Activated CD8-positive, alpha-beta T cell treated with anti-CD3 and anti-CD28 coated beads for 36 hours (primary cell): ENCODE measurements at places on chromosomes 6 and 20. TPM values are rescaled to one million over a fixed set of nuclear protein-coding genes. Genes with fewer than 3 reads are reported as not detected.
A peak's percentile ranks its signal among the peaks of the same experiment; 100 is the strongest.

- DNase-seq: no peak
- H3K27ac ChIP-seq: no peak overlapping the region
- peaks cover 2% of the 10 kb centered on the region for H3K4me1 ChIP-seq
- H3K4me3 ChIP-seq: no peak overlapping the region
- H3K36me3 ChIP-seq: no peaks in the 10 kb centered on the region
These were observed 52.5 kb downstream of the RPS12 start for GRCh38 chr6:132866762-132867449.

Gene SH3BGRL2
- total RNA-seq: 0.70 TPM

DNA sequence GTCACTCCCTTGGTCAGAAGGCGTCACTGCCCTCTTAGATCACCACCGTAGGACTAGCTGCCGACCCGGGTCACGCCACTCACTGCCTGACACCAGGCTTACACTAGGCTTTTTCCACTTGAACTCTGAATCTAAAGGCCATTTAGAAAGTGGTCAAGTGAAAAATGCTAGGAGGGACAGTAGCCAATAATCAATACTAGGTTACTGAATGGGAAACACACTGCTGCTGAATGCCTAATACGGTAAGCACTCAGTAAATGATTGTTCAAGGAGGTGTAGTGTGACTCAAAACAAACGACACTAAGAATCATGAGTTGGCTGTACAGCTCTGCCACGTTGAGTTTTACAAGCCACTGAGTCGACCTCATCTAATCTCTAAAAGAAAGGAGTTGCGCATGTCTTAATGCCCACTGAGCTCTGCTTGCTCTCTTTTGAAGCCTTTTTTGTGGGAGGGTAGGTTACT lies 760 bp upstream of the IBTK start:
- peaks cover 11% of the 10 kb centered on the region for H3K36me3 ChIP-seq
- no peaks in the 10 kb centered on the region for H3K27me3 ChIP-seq
- peak overlapping the region; percentile 92 for H3K27ac ChIP-seq
- peak overlapping the region; percentile 97 for H3K4me3 ChIP-seq
- peak; percentile 17 for DNase-seq

Gene ARMH2
- total RNA-seq: 0.40 TPM

Gene TBC1D7
- total RNA-seq: 21.3 TPM

DNA sequence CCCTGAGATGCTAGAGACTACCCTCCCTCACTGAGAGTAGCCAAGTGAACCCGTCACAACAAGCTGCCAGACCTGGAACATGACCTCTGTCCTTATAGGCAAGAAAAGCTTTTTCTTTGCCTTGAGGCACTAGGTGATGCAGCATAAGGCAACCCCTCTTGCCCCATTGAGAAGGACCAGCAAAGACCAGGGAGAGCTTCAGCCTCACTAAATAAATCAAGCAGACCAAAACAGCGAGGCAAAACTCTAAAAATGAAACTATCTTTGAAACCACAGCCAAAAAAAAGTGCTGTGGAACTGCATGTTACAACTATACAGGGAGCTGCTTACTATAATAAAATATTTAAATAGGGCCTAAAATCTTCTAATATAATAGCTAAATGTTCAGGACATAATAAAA lies 62.6 kb upstream of the FAM83B start:
- H3K27me3 ChIP-seq: no peaks in the 10 kb centered on the region
- H3K4me1 ChIP-seq: no peaks in the 10 kb centered on the region
- H3K4me3 ChIP-seq: no peak overlapping the region
- no peaks in the 10 kb centered on the region for H3K36me3 ChIP-seq

DNA sequence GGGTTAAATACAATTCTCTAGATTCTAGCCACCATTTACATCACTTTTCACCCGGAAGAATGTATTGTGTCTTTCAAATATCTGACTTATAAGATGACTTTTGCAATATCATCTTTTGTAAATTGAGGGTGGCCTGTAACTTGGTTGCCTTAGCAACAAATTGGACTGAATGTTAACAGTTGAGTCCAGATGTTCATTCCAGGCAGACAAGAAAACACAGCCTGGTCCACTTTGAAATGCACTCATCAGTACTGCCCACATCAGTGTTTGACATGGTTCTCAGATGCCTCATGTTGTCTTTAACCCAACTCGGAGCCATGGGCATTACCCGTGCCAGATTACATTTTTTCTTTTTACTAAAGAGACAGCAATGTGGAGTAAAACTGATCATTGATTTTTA lies 781.6 kb upstream of the CHD6 start:
- H3K4me3 ChIP-seq: no peak overlapping the region
- no peak overlapping the region for H3K27ac ChIP-seq
- H3K36me3 ChIP-seq: no peaks in the 10 kb centered on the region
- no peaks in the 10 kb centered on the region for H3K4me1 ChIP-seq
- no peak for DNase-seq
- H3K27me3 ChIP-seq: no peaks in the 10 kb centered on the region

GRCh38 chr20:13041574-13042457 lies 33.0 kb downstream of the SPTLC3 start:
- H3K4me1 ChIP-seq: no peaks in the 10 kb centered on the region
- no peaks in the 10 kb centered on the region for H3K27me3 ChIP-seq
- H3K27ac ChIP-seq: no peak overlapping the region
- no peak for DNase-seq
- no peaks in the 10 kb centered on the region for H3K36me3 ChIP-seq

Gene PLCB1
- 3.1 TPM for total RNA-seq

- peaks cover 39% of the 10 kb centered on the region for H3K4me1 ChIP-seq
- peaks cover 28% of the 10 kb centered on the region for H3K36me3 ChIP-seq
- peak overlapping the region; percentile 80 for H3K4me3 ChIP-seq
- peak overlapping the region; percentile 97 for H3K27ac ChIP-seq
- H3K27me3 ChIP-seq: no peaks in the 10 kb centered on the region
These were observed 57.6 kb downstream of the FAM217A start for GRCh38 chr6:4021133-4021853.

DNA sequence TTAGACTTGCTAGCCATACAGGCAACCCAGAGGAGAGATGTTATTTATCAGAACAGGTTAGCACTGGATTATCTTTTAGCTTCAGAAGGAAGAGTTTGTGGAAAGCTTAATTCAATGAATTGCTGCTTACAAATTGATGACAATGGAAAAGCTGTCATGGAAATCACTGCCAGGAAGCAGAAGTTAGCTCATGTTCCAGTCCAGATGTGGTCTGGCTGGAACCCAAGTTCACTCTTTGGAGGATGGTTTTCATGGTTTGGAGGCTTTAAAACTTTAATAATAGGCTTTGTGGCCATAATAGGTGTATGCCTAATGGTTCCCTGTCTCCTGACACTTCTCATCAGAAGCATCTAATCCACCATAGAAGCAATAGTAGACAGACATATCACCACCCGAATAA lies 699.0 kb downstream of the PHF3 start:
- H3K27me3 ChIP-seq: no peaks in the 10 kb centered on the region
- no peak overlapping the region for H3K27ac ChIP-seq
- H3K4me1 ChIP-seq: no peaks in the 10 kb centered on the region
- no peak for DNase-seq

DNA sequence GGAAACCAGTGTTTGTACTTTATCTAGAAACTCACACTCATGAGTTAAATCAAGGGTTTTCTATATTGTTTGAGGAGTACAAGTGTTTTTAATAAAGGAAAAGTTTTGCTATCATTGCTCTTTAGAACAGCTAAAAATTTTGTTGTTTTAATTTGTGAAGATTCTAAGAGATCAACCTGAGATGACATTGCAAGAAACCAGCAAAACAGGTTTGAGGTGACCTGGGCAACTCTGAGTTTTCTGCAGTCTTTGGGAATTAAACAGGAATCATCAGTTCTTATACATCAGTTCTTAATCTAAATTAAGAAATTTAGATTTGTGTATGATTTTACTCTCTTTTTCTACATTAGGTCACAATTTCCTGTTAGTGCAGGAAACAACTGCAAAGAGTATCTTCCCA lies 114.5 kb downstream of the JAG1 start:
- H3K27ac ChIP-seq: no peak overlapping the region
- DNase-seq: no peak
- no peaks in the 10 kb centered on the region for H3K27me3 ChIP-seq

Gene CD109
- total RNA-seq: 9.5 TPM

DNA sequence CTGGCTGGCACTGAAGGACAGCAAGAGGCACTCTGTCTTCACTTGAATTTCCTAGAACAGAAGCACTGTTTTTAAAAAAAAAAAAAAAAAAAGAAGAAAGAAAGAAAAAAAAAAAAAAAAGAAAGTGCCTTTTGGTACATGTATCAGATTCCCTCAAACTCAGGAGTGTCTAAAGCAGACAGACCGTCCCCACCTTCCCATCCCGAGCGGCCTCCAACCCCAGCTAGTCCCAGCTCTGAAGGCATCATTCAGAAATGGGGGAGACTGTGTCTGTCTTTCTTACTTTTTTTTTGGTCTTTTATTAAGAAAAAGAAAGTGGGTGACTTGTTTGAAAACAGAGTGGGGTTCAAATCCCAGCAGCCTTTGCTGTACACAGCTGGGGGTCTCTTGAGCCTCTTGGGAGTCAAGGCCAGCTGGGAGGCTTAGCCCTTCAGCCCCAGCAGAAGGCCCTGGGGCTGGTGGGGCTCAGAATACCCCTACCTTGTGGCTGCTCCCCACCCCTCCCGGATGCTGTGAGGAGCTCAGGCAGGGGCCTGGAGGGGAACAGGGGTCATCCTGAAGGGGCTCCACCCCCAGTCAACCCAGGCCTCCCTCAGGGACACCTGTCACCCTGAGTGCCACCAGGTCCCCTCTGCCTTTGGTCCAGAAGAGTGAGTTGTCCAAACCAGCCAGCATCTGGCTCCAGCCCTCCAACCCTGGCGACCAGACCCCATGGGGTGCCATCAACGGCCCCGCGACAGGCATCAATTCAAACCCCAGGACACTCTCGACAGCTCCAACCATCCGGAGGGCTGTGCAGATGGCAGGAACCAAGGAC lies 128.3 kb downstream of the TAF4 start:
- no peak for DNase-seq
- no peak overlapping the region for H3K4me3 ChIP-seq
- H3K4me1 ChIP-seq: no peaks in the 10 kb centered on the region

DNA sequence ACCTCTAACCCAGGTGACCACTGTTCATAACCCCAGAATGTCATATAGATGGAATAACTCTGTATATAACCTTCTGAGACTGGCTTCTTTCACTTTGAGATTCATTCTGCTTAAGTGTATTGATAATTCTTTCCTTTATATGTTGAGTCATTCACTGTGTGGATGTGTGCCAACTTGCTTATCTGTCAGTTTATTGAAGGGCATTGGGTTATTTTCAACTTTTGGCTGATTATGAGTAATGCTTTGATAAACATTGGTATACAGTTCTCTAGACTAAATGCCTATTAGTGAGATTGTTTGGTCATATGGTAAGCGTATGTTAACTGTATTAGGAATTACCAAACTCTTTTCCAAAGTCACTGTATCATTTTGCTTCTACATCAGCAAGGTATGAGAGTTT lies 453.4 kb upstream of the SPTLC3 start:
- H3K27ac ChIP-seq: no peak overlapping the region
- H3K4me3 ChIP-seq: no peak overlapping the region
- H3K36me3 ChIP-seq: no peaks in the 10 kb centered on the region
- DNase-seq: no peak
- no peaks in the 10 kb centered on the region for H3K4me1 ChIP-seq

DNA sequence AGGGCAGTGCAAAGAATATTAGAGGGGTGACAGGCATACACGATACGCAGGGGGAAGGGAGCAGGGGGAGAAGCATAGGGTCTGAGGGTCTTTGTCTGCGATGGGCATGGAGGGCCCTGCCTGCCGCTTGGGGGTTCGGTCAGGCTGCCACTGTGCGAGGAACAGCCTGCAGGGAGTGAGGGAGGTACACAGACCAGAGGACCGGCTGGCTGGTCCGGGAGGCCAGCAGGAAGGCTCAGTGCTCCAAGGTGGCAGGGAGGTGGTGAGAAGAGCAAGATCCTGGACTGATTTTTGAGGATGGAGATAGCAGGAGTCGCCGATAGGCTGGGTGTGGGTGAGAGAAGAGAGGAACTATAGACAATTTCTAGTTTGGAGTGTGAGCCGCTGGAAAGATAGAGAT lies 338.4 kb downstream of the ZFAND3 start:
- H3K4me3 ChIP-seq: no peak overlapping the region
- no peak overlapping the region for H3K27ac ChIP-seq
- no peaks in the 10 kb centered on the region for H3K4me1 ChIP-seq
- DNase-seq: no peak
- H3K27me3 ChIP-seq: no peaks in the 10 kb centered on the region

Gene PAK5
- not detected for total RNA-seq

DNA sequence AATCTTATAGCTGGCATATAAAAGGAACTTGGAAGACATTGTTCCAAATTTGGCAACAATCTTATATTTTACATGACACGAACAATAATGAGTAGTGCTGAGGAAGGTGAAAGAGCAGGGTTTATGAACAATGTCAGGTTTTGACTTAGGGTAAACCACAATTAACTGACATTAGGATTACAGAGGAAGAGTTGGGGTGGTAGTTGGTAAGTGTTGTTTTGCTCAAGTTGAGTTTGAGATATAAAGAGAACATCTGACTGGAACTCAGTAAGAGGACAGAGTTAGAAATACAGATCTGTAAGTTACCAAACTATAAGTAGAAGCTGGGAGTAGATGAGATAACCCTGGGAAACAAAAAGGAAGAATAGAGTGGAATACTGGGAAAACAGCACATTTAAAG lies 15.1 kb downstream of the RTN4IP1 start:
- DNase-seq: no peak
- peaks cover 12% of the 10 kb centered on the region for H3K4me1 ChIP-seq
- H3K36me3 ChIP-seq: peaks cover 4% of the 10 kb centered on the region
- no peaks in the 10 kb centered on the region for H3K27me3 ChIP-seq

Gene SNX21
- 1.7 TPM for total RNA-seq

Gene EYA4
- total RNA-seq: not detected

GRCh38 chr20:44348168-44348659 lies 7.3 kb upstream of the HNF4A start:
- no peak overlapping the region for H3K4me3 ChIP-seq
- DNase-seq: no peak
- no peaks in the 10 kb centered on the region for H3K36me3 ChIP-seq
- no peak overlapping the region for H3K27ac ChIP-seq
- peaks cover 4% of the 10 kb centered on the region for H3K27me3 ChIP-seq

Gene OR2J3
- not detected for total RNA-seq
